Brain (organoid and tissue), 16 donors: ENCODE measurements at places on chromosomes 1 and 21. TPM values are rescaled to one million over a fixed set of nuclear protein-coding genes. Genes with fewer than 3 reads are reported as not detected.

Gene SLC25A44
- 30.4 TPM for polyA plus RNA-seq

Gene CHD5
- 13.5 TPM for polyA plus RNA-seq

Gene ETNK2
- 27.1 TPM for polyA plus RNA-seq

Gene MAP3K7CL
- polyA plus RNA-seq, result 1.7 TPM

Gene SH2D1B
- polyA plus RNA-seq, result 0.12 TPM

Gene CSF1
- 10.5 TPM for polyA plus RNA-seq

Gene CFAP107
- polyA plus RNA-seq, result not detected

Gene TRIM17
- 0.61 TPM for polyA plus RNA-seq

Gene ACTL8
- polyA plus RNA-seq, result not detected

Gene NTMT2
- polyA plus RNA-seq, result 0.59 TPM

Gene MSH4
- polyA plus RNA-seq, result not detected

Gene LCE6A
- polyA plus RNA-seq, result not detected

Gene CYP4Z1
- not detected for polyA plus RNA-seq

Gene KRTAP12-2
- polyA plus RNA-seq, result not detected

Gene MIER1
- 4.9 TPM for polyA plus RNA-seq

Gene PSEN2
- 12.1 TPM for polyA plus RNA-seq

Gene ABCA4
- polyA plus RNA-seq, result 0.19 TPM

Gene NTRK1
- 0.32 TPM for polyA plus RNA-seq

Gene GBP5
- polyA plus RNA-seq, result 0.17 TPM

Gene CDA
- 2.9 TPM for polyA plus RNA-seq

Gene TSSK3
- polyA plus RNA-seq, result not detected

Gene NRDC
- polyA plus RNA-seq, result 110 TPM

Gene CLIC6
- 0.14 TPM for polyA plus RNA-seq

Gene SLC45A1
- polyA plus RNA-seq, result 12.6 TPM

Gene KLHDC8A
- 11.4 TPM for polyA plus RNA-seq

Gene CFAP57
- polyA plus RNA-seq, result 0.73 TPM

Gene CLCA4
- 0.54 TPM for polyA plus RNA-seq

Gene KRTAP19-1
- polyA plus RNA-seq, result not detected

Gene VAV3
- polyA plus RNA-seq, result 0.87 TPM

Gene CACNA1S
- polyA plus RNA-seq, result 0.19 TPM

Gene PLEKHA6
- 27.8 TPM for polyA plus RNA-seq

Gene FCRL2
- not detected for polyA plus RNA-seq

Gene SMPDL3B
- polyA plus RNA-seq, result 3.6 TPM

Gene WNT3A
- not detected for polyA plus RNA-seq

Gene CORT
- 2.6 TPM for polyA plus RNA-seq

Gene S100PBP
- polyA plus RNA-seq, result 22.8 TPM

Gene MATN1
- polyA plus RNA-seq, result 0.14 TPM

Gene GSTM2
- 63.2 TPM for polyA plus RNA-seq

Gene AQP10
- polyA plus RNA-seq, result not detected

Gene ANP32E
- polyA plus RNA-seq, result 22.5 TPM

Gene LRRC8B
- 7.0 TPM for polyA plus RNA-seq

Gene DCST1
- polyA plus RNA-seq, result not detected

Gene ADPRS
- polyA plus RNA-seq, result 39.1 TPM

Gene CNN3
- 184 TPM for polyA plus RNA-seq

Gene TBX15
- polyA plus RNA-seq, result 9.0 TPM
